ENCODE measurements at places on chromosomes 2 and 18. TPM values are rescaled to one million over a fixed set of nuclear protein-coding genes. Genes with fewer than 3 reads are reported as not detected.

DNA sequence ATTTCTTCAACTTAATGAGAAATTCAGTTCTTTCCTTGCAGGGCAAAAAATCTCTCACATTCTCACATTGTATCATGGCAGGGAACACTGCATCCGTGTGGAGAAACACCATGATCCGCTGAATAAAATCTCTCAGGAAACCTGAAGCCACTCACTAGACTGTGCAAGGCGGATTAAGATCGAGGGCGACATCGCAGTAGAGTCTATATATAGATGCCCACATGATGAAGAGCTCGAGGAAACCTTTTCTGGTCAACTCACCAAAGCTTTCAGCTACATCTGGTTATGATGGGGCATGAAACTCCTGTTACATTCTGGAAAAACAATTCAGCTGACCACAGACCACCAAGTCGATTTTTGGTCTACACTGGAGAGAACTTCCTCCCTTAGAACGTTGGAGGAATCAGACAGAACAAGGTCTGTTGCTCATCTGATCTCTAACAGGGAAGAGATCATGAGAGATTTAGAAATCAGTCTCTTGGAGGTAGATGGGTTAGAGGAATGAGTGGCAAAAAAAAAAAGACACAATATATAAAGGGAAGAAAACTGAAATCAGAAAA is 162.9 kb upstream of the ZNF516 start:
- DNase-seq: no peak

- DNase-seq: peak; percentile 58
These were observed 7.4 kb downstream of the KLHL30 start for GRCh38 chr2:238145851-238146250.

The RAB17 gene
- total RNA-seq: 38.3 TPM

DNA sequence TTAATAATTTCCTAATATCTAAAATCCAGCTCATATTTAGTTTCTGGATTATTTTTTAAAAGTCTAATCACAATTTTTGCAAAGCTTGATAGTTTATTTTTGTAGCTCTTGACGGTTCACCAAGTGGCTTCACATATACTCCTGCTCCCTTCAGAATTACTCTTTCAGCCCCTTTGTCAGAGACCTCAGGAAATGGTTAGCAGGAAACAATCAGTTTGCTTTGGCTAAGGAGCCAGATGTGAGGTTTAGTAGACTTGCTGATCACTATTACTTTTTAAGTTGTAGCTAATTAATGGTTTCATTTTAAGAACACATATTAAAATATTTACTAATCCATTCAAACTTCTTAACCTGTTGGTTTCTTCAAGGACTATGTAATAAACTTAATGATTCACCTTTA is 2.3 kb downstream of the RBBP8 start:
- DNase-seq: no peak

DNA sequence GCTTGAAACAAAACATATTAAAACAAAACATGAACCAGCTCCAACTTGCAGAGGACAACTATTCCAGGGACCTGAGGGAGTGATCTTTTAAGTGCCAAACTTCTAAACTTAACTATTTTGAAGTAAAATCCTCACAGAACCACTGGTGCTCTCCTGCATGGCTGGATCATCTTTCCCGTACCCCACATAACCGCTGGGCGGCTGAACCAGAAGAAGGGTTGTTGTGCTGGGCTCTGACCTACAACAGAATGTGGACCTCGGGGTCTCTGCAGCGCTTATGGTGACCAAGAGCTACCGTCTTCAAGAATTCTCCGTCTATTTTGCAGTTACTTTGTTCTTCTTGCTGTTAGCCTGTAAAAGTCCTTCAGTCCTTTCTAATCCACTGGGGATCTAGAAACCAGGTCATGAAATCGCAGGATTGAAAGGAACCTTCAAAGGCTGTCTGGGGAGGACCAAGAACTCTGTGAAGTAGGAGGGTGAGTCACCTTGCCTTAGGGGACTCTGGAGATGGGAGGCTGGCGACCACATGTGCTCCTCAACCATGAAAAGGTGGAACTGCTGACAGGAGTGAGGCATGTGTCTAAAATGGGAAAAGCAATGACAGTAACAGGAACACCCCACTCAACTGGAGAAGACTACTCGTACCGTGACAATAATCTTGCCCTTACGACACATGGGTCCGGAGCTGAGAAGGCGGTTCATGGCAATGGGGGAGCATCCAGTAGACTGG is 46.6 kb downstream of the HDLBP start:
- DNase-seq: no peak

DNA sequence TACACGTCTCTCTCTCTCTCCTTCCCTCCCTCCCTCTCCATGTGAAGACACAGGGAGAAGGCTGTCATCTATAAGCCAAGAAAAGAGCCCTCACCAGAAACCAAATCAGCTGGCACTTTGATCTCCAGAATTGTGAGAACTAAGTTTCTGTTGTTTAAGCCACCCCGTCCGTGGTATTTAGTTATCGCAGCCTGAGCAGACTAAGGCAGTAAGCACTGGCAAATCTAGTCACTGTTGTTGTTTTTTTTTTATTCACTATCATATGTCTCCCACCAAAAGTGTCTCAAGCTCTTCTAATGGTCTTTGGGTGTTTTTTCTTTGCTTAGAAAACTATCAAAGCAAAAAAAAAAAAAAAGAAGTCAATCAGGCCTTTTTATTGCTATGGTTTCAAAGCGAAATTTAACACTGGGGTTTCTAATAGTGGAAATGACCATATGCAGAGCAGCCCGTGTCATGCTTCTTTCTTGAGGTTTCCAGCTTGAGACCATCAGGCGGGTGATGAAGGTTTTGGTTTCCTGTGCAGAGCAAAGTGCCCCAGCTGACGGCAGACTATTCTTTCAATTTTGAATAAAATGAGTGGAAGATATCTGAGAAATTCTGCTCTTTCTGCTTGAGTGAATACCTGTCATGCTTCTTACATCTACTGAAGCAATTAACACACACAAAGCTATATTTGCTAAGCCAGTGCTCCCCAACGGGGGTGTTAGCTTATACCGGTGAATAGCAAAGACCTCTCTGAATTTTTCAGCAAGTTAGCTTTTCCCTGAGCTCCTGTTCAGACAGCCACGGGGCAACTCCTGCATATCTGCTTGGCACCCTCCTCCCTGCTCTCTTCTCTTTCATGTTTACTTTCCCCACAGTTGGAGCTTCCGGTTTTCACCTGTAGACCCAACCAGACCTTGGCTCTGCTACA is 394.1 kb upstream of the ATP5MC3 start:
- DNase-seq: no peak

- no peak for DNase-seq
These were observed 10.7 kb downstream of the RBM43 start for GRCh38 chr2:151251012-151251411.

DNA sequence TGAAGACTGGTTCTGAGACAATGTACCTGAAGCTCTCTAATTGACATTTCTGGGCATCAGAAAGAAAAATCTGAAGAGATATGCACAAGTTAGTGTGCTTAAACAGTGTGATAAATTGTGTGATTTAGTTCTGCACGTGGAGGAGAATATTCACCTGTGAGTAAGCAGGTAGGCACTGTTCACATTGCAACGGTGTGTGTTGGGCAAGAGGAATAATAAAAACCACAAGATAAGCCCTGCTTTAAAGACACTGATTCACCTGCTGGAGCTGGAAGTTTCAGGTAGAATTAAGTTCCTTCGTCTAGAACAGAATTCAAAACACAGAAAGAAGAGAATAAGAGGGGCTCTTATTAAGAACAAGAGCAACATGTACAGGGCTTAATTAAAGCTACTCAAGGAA is 864.3 kb upstream of the SOX11 start:
- DNase-seq: no peak

DNA sequence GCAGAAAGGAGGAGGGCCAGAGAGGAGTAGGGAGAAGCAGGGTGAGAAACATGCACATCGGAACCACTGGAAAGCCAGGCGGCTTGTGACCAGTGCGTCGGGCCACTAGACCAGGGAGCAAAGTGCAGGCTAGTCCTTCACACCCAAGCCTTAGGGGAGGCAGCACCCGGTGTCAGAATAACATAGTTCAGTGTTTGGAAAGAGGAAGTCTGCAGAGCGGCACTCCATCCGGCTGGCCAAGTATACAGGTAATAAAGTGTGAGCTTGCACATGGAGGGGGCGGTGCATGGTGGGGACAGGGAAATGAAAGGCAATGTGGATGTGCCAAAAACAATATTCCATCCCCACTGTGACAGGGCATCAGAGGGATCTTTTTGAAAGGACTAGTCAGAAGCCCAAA is 69.7 kb downstream of the ZNF521 start:
- DNase-seq: no peak

GRCh38 chr2:134333646-134334189 is 79.8 kb downstream of the MGAT5 start:
- no peak for DNase-seq

GRCh38 chr2:222310747-222311318 is 12.0 kb upstream of the PAX3 start:
- DNase-seq: no peak

GRCh38 chr2:53212576-53212975 is 555.0 kb upstream of the CHAC2 start:
- DNase-seq: no peak

GRCh38 chr18:45978084-45978483 is 11.0 kb upstream of the EPG5 start:
- DNase-seq: peak; percentile 66

DNA sequence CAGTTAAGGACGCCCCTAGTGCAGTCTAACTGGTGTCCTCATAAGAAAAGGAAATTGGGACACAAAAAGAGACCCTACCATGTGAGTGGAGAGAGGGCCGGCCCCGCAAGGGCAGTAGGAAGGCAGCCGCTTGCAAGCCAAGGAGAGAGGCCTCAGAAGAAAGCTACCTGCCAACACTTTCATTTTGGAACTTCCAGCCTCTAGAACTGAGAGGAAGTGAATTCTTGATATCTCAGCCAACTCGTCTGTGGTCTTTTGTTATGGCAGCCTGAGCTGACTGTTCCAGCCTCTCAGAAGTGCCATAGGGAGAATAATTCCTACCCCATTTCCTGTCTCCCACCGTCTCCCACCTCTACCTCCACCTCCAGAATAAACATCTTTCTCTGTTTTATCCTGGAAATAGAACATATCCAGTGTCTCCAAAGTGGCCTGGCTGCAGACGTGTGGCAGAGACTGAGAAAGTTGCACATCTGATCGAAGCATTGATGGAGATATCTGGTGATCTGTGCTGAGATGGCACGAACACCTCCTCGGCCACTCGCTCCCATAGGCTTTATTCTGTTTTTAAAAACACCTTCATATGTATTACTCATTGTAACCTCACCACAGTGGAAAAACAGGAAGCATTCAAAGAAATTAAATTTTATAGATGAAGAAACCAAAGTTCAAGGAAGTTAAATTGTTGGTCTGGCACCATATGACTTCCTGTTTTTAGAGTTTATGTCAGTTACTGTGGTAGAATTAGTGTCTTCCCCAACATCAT is 39.5 kb upstream of the MARCO start:
- DNase-seq: no peak

The SIX3 gene
- not detected for total RNA-seq

DNA sequence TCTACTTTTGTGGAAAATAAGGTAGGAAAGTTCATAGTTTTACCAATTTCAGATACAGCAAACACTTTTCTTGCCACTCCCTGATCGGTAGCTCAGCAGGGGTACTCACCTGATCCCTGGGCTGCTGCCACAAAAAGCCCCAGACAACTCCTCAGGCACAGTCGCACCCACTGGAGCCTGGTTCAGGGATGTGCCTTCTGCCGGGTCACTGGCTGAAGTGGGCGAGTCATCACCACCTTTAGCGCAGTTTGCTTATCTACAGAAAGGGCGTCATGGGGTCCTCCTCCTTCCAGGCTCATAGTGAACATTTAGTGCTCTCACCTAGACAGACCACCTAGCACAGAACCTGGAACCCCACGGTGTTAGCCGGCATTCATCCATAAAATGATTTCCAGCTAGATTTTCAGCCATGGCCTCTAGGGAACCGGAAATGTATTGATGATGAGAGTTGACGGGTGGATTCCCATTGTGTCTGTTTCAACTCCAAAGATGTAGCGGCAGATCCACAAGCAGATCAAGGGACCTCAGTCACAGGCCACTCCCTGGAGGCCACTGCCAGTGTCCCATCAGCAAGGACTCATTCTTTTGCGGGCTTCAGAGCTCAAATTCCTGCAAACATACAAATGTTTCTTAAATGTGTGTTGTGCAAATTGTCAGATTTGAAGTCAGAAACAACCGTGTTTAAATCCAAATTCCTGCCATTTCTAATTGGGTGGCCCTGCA is 408.4 kb upstream of the SALL3 start:
- DNase-seq: no peak

DNA sequence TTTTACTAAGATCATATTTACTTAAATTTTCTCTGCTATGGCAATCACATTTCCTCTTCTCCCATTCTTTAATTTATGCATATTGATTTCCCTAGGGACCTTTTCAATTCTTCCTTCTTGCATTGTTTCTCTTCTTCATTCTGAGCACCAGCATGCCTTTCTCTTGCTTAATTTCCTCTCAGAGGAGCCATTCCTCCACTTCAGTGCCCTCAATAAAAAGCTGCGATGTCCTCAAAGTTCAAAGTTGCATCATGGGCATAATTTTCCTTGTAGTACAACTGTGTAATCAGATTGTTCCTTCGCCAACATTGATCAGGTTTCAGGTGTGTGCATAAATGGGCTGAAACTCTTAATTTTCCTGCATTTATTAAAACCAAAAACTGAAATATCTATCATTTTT is 21.8 kb upstream of the CD226 start:
- no peak for DNase-seq

The ALPP gene
- total RNA-seq: not detected

The UGT1A4 gene
- 6.1 TPM for total RNA-seq

GRCh38 chr18:13621886-13622619 is 104.3 kb downstream of the FAM210A start:
- DNase-seq: no peak

The COLEC11 gene
- total RNA-seq: not detected

The PRKAG3 gene
- not detected for total RNA-seq

The FSHR gene
- total RNA-seq: not detected

- DNase-seq: no peak
These were observed 3.6 kb downstream of the LDLRAD4 start for GRCh38 chr18:13221869-13222855.

- DNase-seq: no peak
These were observed 564 bp downstream of the LPIN2 start for GRCh38 chr18:3012136-3013023.

The GNAL gene
- 0.61 TPM for total RNA-seq

DNA sequence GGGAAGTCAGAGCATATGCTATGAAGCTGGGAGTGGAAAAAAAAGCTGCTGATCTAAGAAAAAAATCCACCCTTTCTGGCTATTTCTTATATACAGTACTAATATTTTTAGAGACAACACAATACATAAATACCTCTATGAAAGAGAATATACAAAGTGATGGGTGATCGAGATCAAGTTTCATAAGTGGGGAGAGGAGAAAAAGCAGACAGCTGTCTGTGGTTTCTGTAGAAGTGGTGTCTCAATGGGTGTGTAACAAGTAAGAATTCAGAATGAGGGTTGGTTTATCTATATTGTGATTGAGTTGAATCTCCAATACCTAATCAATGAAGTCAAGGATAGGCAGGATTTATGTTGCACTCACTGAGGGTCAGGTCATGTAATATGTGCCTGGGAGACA is 191.0 kb downstream of the HNMT start:
- no peak for DNase-seq

DNA sequence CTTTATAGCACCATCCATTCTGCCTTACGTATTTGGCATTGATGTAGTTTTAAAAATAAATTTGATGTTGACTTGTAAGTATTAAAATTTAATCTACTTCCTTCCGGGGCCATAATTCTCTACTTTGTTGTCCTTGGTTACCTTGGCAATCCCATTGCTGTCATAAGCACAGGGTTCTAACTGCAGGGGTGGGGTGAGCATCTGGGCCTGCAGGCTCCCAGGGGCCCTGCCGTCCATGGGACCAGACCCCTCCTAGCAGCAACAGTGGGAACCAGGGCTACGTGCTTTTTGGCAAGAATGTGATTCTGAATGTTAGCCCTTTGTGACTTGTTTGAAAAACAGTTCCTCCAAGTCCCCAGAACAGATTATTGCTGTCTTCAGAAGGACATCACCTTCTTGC is 4.9 kb downstream of the ASAP2 start:
- peak; percentile 35 for DNase-seq

The UGT1A1 gene
- 26.7 TPM for total RNA-seq

Data from Calu3 (cell line).